ENCODE measurements at places on chromosomes 5 and 9.
A peak's percentile ranks its signal among the peaks of the same experiment; 100 is the strongest.

DNA sequence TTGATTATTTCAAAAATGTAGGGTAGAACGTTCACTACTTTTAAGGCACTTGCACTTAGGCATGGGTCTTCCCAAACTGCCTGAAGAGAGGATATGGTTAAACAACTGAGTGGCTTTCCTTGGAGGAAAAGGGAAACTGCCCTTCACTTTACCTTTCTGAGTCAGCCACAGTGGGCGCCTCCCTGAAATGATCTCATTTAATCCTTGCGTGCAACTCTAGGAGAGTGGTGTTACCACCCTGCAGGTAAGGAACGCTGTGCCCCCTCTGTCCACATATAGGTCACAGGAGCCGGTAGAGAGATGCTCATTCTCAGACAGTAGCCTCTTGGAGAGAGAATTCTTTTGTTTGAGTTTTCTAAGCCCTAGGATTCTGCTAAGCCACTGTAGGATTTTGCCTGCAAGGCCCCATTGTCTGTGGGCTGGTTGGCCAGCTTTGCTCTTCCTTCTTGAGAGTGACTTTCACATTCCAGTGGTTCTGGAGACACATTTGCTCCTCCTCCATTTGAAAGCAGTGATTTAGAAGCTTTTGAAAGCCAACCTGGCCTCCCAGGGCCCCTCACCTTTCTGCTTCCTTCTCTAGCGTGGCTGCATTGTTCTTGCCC is 110.3 kb upstream of the CTSL start:
- DNase-seq, result no peak

DNA sequence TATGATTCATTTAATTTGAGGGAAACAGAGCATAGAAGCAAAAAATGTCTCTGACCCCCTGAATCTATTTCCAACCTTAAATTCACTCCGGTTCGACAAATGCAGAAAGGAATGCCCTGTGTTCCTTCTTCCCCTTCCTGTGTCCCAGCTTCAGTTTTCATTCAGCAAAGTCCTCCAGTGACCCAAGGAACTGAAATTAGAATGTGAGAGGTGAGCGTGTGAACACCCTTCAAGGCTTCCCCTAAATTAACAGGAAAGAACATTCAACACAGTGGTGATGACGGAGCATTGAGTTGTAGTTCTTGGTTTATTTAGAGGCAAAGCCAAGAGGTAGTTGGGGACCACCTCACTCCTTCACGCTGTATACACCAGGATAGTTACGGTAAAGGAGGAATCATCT is 97.6 kb upstream of the CTSL start:
- no peak for DNase-seq

DNA sequence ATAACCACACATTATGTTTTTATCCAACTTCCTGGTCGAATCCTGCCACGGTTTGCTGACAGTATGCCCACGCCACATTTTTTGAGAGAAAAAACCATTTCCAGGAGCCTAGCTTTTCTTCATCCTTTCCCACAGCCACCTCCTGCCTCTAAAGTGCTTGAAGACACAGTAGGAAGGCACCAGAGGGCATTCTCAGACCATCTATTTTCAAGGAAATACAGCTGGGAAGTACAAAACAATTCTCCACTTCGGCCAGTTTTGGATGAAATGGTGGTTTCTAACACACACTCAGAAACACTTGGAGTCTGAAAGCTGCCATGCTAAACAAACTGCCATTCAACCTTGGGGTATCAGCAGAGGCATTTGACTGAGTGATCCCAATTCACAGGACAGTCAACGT is 86.3 kb upstream of the RPS23 start:
- peak; percentile 76 for DNase-seq

DNA sequence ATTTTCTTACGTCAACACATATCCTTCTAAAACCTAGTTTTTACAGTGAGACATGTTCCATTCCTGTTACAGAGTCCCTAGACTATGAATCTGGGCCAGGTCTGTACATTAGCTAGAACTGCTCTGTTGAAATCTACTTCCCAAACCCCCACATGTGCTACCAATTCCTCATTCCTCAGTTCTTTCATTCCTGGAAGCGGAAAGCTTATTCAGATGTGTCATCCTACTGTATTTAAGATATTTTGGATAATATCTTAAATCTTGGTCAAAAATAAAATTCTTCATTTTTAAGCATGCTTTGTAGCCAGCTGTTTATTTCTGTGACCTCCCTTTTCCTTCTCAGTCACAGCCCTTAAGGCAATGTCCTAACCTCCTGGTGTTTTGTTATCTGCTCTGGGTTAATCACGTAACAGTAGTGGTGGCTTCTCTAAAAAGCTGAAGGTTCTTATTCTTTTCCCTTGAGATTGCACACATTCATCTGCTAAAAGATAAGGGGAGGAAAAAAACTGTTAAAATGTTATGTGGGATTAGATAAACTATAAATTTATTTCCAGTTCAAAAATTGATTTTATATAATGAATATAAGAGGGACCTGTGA is 35.6 kb downstream of the GLRX start:
- peak; percentile 33 for DNase-seq

- no peak for DNase-seq
Measured at GRCh38 chr9:107067739-107068416, 204.9 kb downstream of the ZNF462 start.

DNA sequence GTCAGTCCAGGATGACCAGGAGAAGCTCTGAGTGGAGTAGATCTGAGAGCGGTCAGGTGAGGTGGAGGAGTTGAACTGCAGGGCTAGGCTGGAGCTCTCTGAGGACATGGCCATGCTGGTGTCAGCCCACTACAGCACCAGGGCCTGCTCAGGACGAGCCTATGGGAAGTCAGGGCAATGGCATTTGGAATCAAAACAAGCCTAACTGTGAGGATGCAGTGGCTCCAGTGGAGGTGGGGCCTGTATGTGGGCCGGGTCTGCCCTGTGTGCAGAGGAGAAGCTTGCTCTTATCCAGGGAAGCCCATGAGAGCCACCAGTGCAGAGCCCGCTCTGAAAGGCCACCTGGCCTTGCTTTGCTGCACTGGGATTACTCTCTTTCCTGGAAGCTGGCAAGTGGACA is 11.1 kb downstream of the CXCL14 start:
- peak; percentile 71 for DNase-seq

DNA sequence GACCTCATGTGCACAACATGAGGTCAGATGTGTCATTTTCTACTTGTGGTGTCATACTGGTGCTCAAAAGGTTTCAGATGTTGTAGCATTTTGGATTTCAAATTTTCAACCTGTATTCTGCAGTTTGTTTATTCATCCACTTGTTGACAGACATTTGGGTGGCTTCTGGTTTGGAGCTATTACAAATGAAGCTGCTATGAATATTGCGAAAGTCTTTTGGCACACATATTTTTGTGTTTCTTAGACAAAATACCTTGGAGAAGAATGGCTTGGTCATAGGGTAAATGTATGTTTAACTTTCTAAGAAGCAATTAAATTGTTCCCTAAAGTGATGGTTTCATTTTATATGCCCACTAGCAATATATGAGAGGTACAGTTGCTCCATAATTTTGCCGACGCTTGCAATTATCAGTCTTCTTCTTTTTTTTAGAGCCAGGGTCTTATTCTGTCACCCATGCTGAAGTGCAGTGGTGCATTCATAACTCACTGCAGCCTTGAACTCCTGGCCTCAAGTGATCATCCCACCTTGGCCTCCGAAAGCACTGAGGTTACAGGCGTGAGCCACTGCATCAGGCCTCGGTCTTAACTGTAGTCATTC is 70.7 kb upstream of the TRPC7 start:
- no peak for DNase-seq

DNA sequence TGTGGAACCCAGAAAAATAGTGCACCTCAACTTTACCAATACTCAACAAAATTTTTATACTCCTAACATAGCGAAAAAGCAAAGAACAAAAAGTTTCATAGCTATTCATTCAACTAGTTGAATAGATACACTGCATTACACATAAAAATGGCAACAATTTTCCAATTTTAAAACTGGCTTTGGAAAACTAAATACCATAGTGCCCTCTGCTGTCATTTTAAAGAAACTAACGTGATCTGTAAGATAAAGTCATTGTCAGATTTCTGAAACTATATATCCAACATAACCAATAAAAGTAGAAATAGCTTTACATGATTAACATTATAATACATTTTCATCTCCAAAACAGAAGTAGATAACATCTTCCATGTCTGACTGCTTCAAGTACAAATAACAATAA is 31.6 kb downstream of the DTWD2 start:
- peak; percentile 12 for DNase-seq

- peak; percentile 76 for DNase-seq
Measured at GRCh38 chr5:130168211-130168610, 263.9 kb downstream of the CHSY3 start.

DNA sequence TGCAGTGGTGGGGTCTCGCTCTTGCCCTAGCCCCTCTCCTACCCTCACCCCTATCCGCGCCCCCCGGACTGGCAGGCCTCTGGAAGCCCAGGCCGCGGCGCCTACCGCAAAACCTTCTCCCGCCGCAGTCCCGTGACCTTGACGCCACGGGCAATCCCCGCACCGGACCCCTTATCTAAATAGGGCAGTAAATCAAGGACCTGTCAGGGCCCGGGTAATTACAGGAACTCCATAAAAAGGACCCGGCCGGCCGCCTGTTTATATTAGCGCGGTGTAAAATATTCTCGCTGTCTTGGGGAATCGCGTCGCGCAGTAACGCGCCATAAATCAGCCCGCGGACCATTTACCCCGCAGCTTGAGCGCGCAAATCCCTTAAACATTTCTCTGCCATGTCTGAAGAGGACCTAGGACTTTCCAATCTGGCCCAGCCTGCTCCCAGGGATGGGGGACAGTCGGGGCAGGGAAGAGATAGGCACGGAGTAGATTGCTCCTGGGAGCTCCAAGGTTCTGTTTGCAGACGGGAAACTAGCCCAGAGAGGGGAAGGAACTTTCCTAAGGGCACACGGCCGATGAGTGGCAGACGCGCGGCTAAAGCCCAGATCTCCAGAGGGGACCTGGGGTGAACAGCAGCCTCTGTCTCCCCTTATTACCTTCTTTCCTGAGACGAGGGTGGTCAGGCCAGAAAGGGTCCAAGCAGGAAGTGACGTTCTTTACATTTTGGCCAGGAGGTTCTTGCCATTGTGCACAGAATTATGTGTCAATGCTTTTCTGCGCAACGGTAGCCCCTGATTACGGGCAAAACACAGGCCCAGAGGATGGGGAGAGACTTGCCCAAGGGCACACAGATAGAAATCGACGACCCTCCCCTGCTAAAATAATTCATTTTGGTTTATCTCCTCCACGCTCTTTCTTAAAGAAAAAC is 4.8 kb upstream of the HAND1 start:
- no peak for DNase-seq

- peak; percentile 28 for DNase-seq
Measured at GRCh38 chr9:127654619-127655018, 42.5 kb downstream of the STXBP1 start.

- no peak for DNase-seq
Measured at GRCh38 chr9:110517483-110517882, 62.1 kb downstream of the SVEP1 start.

- DNase-seq, result no peak
Measured at GRCh38 chr5:142301540-142301939, 23.3 kb downstream of the SPRY4 start.

DNA sequence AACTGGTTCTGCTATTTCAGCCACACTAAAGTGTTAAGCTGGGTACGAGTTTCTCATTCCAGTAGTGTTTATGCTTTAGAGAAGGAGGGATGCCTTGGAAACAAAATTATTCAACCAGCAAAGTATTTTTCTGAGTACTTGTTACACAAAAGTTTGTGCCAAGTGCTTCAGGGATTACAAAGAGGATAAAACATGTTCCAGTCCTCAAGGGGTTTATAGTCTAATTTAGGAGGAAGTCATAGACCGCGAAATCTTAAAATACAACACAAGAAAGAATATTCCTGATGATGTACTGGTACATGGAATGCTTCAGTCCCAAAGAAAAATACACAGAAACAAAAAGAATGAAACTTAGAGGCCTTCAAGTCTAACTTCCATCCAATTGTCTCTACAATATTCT is 85.4 kb upstream of the NR4A3 start:
- DNase-seq, result peak; percentile 68

- DNase-seq, result no peak
Measured at GRCh38 chr5:176887252-176887849, 11.8 kb downstream of the HK3 start.

- peak; percentile 77 for DNase-seq
Measured at GRCh38 chr5:92836855-92837755, 743.9 kb downstream of the NR2F1-AS1 start.

DNA sequence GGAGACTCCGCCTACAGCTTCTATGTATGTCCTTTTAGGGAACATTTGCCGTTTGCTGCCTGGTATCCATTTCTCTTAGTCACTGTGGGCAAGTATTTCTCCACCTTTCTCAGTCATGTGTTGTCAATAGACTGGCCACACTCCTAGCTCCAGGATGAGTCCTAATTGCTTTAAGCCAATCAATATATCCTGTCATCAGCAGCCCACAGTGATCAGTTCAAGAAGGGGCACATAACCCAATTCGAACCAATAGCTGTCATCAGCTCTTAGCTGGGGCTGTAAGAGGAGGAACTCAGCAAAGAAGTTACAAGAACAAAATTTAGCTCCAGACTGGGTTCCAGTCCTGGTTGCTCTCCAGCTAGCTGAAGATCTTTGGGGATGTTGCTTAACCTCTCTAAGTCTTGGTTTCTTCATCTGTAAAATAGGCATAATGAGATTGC is 70.7 kb upstream of the MAN2A1 start:
- no peak for DNase-seq

- DNase-seq, result peak; percentile 20
Measured at GRCh38 chr9:76761448-76761847, 2.8 kb upstream of the PCA3 start.

DNA sequence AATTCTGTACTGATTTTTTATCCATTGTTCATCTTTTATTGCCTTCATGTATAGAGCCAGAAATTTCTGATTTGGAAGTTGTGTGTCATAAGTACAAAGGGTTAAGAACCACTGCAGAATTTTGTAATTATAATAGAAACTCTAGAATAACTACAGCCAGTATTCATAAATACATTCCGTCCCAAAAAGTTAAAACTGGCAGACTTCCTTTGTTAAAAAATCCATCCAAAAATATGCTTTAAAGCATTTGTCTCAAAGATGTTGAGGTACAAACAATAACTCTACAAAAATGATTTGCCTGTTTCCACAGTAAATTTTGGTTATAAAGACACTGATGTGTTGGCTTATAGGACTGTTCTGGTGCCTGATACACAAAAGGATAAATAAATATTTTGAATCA is 436.6 kb downstream of the DTWD2 start:
- DNase-seq, result no peak

DNA sequence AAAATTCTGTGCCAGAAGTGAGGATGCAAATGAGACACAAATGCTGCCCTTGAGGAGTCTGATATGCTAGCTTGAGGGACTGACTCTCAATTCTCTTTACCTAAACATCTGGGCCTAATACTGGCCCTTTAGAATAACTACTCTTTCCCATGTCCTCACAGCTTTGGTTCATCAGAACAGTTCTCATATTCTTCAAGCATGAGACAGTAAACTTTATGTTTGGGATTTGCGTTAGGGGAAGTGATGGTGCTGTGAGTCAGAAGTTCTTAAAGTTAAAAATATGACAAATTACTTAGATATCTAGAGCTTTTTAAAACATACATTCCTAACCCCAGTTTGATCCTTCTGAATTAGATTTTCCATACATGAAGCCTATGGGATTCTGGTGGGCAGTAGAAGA is 665.0 kb upstream of the RGMB start:
- peak; percentile 99 for DNase-seq
